ENCODE measurements at places on chromosomes 11 and 22. TPM values are rescaled to one million over a fixed set of nuclear protein-coding genes. Genes with fewer than 3 reads are reported as not detected.

- DNase-seq = no peak
These were observed 100.6 kb downstream of the WNT7B start for GRCh38 chr22:45876136-45877035.

- no peak for DNase-seq
These were observed 13.2 kb downstream of the MYH9 start for GRCh38 chr22:36374603-36375024.

GRCh38 chr22:36797911-36798673 is 18.7 kb downstream of the PVALB start:
- DNase-seq = no peak

DNA sequence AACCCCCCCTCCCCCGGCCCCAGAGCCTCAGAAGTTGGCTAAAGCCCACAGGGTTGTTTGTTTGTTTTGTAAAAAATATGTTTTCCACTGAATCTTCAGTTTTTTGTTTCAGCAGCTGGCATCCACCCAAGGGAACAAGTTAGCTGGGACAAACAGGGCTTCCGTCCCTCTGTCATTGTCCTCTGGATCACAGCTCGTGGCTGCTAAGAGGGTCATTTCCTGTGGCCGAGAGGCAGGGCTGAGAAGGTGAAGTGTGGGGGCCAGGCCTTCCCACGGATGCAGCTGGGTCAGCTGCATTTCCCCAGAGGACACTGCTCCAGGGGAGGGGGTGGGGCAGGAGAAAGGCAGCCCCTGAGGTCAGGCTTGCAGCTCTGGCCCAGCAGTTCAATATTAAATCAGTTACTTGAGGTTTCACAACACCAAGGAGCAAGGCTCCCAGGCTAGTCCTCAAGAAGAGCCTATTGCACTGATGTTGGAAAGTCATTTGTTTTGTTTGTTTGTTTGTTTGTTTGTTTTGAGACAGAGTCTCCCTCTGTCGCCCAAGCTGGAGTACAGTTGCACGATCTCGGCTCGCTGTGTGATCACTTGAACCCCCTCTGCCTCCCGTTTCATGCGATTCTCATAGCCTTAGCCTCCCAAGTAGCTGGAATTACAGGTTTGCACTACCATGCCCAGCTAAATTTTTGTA is 34.4 kb upstream of the SMTN start:
- peak; percentile 66 for DNase-seq

DNA sequence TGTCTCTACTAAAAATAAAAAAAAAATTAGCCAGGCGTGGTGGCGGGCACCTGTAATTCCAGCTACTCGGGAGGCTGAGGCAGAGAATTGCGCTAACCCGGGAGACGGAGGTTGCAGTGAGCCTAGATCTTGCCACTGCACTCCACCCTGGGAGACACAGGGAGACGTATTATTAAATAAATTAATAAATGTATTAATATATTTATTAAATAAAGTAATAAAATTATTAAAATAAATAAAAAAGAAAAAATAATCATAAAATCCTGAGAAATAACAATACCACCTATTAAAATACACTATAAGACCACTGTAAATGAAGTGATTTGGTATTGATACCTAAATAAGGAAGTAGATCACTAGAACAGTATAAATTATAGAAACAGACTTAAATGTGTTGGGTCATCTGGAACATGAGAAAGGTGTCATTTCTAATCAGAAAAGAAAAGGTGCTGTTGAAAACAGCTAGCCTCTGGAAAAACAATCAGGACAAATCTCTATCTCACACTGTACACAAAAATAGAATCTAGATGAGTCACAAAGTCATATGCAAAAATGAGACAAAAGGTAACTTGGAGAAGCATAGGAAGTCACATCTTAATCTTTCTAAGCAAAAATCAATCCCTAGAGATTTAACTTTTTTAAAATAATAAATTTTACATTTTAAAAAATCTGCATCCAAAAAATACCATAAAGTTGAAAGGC is 43.2 kb upstream of the UBASH3B start:
- no peak for DNase-seq

DNA sequence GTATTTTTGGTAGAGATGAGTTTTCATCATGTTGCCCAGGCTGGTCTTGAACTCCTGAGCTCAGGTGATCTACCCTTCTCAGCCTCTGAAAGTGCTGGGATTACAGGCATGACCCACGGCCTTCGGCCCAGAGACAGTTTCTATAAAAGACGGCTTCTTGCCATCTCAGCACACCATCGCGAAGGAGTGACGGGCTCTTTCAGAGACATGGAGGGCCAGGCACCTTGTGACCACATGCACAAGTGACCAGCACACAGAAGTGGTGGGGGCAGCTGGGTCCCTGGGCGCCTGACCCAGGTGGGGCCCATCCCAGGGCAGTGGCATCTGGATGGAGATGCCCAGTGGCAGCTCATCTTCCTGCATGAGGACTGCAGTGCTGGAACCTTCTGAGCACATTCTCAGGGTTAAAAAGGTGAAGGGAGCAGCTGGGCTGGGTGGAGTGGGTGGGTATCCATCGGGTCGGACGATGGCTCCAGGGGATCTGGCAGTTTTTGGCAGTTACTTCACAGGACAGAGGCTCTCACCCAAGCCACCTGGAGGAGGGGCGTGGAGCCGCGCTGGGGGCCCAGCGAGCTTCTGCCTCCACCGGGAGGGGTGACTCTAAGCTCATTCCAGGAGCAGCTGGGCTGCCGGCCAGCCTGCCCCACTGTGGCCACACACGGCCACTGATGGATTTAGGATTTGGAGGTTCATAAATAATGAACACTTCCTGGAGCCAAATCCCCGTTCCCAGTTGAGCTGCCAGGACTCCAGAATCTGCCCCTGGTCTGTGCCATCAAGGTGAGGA is 373.0 kb downstream of the CTTN start:
- no peak for DNase-seq

- no peak for DNase-seq
These were observed 2.4 kb downstream of the DRD4 start for GRCh38 chr11:639332-639955.

Gene SSH3
- total RNA-seq = 23.6 TPM

DNA sequence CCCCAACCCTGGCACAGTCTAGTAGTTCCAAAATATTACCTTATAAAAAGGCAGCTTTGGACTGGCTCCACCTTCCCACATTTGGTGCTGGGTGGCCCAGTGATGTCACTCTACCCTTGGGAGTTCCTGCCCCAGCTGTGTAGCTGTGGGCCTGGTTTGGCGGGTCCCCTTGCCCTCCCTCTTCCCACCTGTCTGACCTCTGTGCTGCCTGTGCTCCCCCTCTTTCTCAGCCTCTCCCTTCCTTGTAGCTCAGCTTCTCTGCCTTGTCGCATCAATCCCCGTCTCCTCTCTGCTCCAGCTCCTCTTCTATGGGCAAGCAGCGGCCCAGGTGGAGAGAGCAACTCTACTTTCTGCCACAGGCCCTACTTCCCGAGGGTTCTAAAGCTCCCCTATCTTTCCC is 54.6 kb downstream of the CHRDL2 start:
- DNase-seq = peak; percentile 53

Gene CLCF1
- total RNA-seq = 18.0 TPM

DNA sequence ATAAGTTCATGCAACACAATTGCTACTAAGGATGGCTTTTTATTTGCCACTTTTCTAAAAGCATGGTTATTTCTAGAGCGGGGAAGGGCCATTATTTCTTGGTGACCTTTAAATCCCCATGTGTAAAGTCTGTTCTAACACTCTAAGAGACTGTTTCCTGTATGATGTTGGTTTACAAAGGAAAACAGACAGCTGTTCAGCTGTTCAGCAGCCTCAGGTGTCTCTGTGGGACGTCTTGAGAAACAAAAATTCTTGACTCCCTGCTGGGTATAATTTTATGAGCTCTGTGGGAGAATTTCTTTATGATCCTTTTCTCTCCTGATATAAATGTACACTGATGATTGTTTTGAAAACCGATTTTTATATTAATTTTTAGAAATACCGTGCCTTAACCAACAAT is 13.9 kb downstream of the MUC15 start:
- no peak for DNase-seq

DNA sequence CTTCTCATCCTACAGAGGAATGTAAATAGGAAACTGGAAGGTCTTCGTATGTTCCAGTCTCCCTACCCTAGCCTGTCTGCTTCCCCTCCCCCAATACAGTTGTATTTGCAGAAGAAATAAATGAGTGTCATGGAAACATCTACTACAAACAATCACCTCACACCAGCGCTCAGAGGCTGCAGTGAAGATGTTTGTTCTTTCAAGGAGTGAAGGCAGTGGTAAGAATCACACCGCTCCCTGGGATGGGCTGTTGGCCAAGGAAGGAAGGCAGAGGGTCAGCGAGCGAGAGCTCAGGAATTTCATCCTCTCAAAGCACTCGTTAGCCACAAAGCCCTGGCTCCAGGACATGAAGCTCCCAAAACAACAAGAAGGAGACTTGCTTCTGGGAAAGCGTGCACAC is 1.1 kb upstream of the IGSF9B start:
- DNase-seq = no peak

Gene AQP11
- 1.7 TPM for total RNA-seq

GRCh38 chr11:64876229-64876750 is 2.1 kb downstream of the EHD1 start:
- no peak for DNase-seq

Gene C11orf21
- total RNA-seq = 11.9 TPM

GRCh38 chr11:108697872-108698473 is 33.1 kb downstream of the DDX10 start:
- no peak for DNase-seq

- no peak for DNase-seq
These were observed 1.8 kb upstream of the TBC1D10A start for GRCh38 chr22:30328466-30329049.

DNA sequence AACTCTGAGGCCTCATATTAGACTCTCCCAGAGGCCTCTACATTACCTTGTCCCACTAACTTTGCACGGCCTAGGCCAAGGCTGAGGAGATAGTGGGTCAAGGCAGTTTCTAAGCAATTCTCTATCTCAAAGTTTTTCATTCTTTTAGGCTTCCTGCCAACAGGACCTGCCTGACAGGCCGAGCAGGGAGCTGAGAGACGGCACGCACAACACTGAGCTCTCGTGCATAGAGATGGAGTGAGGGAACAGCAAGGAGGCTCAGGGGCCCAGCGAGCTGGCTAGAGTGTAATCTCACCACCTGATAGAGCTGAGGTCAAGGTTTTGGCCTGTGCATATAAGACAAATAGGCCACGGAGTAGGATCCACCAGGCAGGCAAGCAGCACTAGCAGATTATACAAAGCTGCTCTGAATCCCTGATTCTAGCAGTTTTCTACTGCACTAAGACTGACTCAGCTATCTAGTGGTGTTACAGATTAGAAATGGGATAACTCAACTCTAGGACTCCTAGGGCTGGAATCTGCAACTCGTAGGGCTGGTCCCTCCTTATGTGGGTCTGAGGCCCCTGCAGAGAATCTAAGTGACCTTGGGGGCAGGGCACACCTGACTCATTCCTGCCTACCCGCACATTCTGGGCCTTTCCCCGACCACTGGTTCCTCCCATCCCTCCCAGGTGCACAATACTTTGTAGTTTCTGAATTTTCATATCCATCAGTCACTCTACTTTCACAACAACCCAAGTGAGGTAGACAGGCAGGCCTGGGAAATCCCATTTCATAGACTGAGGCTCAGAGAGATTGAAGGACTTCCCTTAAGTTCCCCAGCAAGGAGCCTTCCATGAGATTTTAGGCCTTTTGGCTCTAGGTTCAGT is 1.7 kb downstream of the CYB5R2 start:
- no peak for DNase-seq

DNA sequence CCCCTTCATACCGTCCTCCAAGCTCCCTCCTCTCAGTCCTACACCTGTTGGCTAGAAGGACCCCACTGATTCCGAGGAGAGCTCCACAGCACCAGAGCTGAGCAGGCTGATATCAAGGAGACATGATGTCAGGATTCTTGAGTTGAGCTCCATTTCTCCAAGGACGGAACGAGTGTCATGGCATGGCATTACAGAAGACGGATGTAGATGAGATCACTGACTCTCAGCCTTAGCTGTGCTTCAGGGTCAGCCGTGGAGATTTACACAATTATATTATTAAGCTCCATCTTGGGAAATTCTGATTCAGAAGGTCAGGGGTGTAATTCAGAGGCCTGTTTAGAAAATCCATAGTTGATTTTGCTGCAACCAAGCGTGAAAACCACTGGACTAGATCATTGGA is 428.9 kb upstream of the B3GAT1 start:
- DNase-seq = no peak

GRCh38 chr11:12552692-12553091 is 121.5 kb upstream of the TEAD1 start:
- peak; percentile 60 for DNase-seq

Gene TUB
- total RNA-seq = 11.3 TPM

GRCh38 chr22:43707648-43708047 is 104.5 kb downstream of the EFCAB6 start:
- DNase-seq = no peak

Gene PRDM10
- total RNA-seq = 4.3 TPM

DNA sequence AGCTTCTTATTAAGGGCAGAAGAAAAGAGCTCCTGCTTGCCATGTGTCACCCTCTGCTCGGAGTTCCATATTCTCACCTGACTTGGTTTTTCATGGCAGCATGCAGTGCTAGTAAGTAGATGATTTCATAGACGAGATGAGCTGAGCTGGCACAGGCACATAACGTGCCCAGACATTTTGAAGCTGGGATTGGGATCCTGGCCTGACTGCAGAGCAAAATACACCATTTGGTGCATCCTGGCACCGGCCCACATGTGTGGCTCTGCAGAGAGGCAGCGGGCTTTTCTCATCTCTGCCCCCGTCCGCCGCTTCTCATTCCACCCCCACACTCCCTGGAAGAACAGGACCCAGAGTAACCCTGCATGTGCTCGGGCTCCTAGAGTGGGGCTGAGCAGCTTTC is 24.8 kb downstream of the FAM118A start:
- no peak for DNase-seq

GRCh38 chr11:63845303-63845702 is 6.4 kb downstream of the MARK2 start:
- no peak for DNase-seq

Gene OR52I2
- total RNA-seq = not detected

GRCh38 chr11:93537049-93537448 is 6.1 kb downstream of the SMCO4 start:
- DNase-seq = no peak

- no peak for DNase-seq
These were observed 1506.8 kb downstream of the BRD1 start for GRCh38 chr22:48320683-48321451.

DNA sequence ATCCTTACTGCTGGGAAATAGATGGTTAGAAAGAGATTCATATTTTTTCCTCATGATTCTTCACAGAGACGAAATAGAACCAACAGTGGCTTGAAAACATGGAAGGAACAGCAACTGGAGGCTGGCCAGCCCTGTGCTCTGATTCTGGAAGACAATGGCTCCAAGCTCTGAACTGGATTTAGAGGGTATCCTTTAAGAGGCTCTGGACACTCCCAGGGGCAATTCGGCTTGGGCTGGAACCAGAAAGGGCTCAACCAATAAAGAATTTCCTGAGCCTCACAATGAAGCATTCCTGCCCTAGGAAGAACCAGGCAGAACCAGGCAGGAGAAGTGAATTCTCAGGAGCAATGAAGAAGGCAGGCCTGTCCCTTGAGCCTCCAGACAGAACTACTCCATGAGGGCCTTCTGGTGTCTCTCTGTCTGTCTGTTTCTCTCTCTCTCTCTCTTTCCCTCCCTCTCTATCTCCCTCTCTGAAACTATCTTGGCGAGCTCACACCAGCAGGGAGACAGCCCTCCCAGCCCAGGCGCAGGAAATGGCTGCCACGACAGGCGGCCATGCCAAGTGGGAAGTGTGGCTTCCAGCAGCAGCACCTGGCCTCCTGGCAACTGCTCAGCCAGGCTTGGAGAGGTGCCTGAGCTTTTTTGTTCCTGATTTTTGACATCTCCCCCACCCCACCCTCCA is 93.3 kb downstream of the RCN1 start:
- DNase-seq = no peak

- DNase-seq = no peak
These were observed 11.3 kb upstream of the BCR start for GRCh38 chr22:23169043-23169406.
